GM23338 (cell line): ENCODE measurements at places on chromosomes 1 and 21. TPM values are rescaled to one million over a fixed set of nuclear protein-coding genes. Genes with fewer than 3 reads are reported as not detected.

- DNase-seq = no peak
Observed at GRCh38 chr1:23385119-23385621, 15.5 kb upstream of the ZNF436 start.

The FCAMR gene
- polyA plus RNA-seq = not detected in 2 replicates

DNA sequence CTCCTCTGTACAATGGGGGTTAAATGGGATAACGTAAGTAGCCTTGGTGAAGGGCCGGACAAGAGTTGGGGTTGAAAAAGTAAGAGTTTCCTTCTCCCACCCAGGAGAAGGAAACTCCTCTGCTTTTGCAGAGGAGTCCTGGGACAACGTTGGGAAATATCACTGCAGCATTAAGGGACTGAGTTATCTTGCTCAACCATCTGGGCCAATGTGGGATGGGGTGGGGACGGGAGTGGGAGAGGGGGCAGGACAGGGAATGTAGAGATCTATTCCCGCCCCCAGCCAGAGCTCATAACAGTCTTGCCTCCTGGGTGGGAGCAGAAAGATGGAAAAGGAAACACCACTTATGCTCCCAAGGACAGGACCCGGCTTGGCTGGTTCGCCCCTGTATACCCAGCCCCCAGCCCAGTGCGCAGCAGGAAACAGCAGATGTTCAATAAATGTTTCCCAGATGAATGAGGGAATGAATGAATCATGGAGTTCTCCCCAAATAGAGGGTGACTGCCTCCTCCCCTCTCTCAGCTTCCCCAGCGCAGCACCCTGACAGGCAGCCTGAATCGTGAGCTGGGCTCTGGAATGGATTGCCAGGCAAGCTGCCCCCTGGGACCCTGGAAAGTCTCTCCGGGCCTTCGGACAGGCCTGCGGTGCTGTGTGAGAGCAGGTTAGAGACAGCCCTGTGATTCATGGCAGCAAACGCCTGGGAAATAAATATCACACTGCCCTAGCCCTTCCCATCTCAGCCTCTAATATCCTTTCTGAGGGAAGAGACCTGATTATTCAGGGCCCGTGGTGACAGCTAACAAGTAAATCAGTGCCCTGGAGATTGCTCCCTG is 24.8 kb downstream of the FBXO2 start:
- DNase-seq = no peak

GRCh38 chr1:205570173-205570501 is 61.7 kb downstream of the ELK4 start:
- DNase-seq = no peak

GRCh38 chr1:168386492-168386891 is 105.8 kb downstream of the TBX19 start:
- no peak for DNase-seq

DNA sequence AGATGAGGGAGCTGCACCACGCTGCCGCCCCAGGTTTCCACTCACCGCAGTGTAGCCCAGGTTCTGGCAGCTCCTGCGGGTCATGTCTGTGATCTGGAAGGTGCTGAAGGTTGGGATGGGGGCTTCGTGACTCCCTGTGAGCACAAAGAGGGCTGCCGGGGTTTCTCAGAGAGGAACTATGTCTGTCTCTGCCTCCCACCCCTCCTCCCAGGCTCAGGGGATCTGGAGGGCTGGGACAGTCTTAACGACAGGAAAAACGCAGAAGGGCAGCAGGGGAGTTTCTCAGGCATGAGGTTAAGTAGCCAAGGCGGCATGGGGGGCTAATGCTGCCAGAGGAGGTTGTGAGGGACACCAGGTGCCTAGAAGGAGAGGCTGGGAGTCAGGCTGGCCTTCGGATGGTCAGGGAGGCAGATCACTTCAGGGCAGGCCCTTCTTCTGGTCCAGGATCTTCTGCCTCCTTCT is 656 bp downstream of the SH2D2A start:
- DNase-seq = no peak

- no peak for DNase-seq
Observed at GRCh38 chr21:28752131-28752530, 240.5 kb downstream of the LTN1 start.

DNA sequence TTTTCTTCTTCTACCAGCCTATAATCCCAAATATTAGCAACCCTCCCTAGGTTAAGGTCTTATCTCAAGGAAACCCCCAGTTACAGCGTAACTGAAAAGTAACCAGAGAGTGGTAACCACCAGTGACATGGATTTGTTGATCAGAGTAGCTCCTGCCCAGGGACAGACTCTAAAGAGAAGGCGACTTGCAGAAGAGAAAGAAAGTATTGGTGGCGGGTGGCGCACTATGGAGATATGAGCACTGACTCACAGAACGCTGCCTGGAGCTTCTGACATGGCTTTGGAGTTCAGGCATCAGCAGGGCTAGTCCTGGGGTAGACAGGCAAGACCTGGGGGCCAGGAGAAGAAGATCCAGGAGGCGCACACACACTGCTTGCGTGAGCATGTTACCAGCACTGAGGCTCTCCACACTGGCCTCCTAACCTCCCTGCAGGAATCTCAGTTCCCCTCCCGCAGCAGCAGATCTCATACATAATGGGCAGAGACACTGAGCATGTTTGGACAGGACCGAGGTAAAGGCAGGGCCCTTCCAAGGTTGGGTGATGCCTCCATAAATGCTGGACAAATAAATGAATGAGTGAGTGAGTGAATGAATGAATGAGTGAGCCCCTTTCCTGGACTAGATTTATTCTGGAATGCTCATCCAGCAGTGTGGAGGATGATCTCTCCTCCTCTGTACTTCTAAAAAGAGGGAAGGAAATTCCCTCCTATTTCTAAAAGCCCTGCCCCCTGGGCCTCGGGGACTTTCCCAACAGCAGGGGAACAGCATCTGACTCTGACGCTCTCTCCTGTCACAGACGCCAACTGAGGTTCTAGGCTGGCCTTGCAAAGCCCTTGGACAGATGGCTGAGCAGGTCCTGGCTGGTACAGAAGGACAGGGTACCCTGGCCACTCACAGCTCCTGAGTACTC is 175.5 kb downstream of the CLIC6 start:
- no peak for DNase-seq

The HSD3B1 gene
- not detected in 2 replicates for polyA plus RNA-seq

The PTPN7 gene
- polyA plus RNA-seq = 0.33 TPM in 1 of 2 replicates, not detected in the other

DNA sequence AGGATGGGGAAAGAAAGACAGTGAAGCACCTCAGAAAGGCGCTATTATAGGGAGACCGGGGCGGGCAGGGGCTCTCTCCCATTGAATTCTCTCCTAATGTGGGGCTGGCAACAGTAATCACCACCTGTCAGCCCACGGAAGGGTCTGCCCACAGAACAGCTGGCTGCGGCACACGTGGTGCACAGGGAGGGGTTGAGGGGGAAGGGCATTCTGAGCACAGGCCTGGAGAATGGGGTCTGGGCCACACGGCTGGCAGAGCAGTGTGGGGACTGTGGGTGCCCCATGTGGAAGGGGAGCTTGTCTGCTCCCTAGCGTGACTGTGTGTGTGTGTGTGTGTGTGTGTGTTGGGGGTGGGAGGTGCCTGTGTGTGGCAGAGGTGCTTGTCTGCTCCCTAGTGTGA is 4.1 kb downstream of the OLFML3 start:
- no peak for DNase-seq

The PLEKHO1 gene
- polyA plus RNA-seq = 33.1 and 36.7 TPM in 2 replicates

- no peak for DNase-seq
Observed at GRCh38 chr1:111775966-111776365, 20.3 kb downstream of the DDX20 start.

GRCh38 chr1:220702733-220703270 is 12.6 kb downstream of the C1orf115 start:
- DNase-seq = no peak

DNA sequence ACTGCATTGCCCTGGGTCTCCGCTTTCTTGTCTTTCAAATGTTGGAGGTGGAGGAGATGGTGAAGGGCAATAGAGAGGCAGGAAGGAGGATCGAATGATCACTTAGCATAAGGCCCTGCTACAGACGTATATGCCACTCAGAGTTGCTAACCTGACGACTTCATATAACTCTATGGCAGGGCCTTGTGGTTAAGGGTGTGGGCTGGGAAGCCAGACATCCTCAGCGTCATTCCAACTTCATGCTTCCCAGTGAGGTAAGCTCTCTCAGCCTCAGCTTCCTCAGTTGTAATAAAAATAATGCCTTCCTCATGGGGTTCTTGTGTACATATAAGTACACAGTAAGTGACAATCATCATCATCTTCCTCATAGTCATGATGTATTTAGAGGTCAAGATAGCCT is 54.6 kb downstream of the CASQ2 start:
- no peak for DNase-seq

The NBPF26 gene
- polyA plus RNA-seq = 1.8 and 2.0 TPM in 2 replicates

The HAO2 gene
- not detected in 2 replicates for polyA plus RNA-seq

The LAPTM5 gene
- polyA plus RNA-seq = 0.21 and 1.0 TPM in 2 replicates

The KRTAP20-4 gene
- not detected in 2 replicates for polyA plus RNA-seq

- DNase-seq = no peak
Observed at GRCh38 chr1:153100245-153100644, 5.9 kb upstream of the SPRR2E start.

- DNase-seq = no peak
Observed at GRCh38 chr1:178931858-178932551, 61.1 kb upstream of the ANGPTL1 start.
